ENCODE measurements at places on chromosomes 2 and 18.

GRCh38 chr2:45191146-45191863 lies 182.1 kb upstream of the SIX2 start:
- no peak for DNase-seq

- DNase-seq, result no peak
Measured at GRCh38 chr2:142270291-142270690, 139.5 kb upstream of the LRP1B start.

DNA sequence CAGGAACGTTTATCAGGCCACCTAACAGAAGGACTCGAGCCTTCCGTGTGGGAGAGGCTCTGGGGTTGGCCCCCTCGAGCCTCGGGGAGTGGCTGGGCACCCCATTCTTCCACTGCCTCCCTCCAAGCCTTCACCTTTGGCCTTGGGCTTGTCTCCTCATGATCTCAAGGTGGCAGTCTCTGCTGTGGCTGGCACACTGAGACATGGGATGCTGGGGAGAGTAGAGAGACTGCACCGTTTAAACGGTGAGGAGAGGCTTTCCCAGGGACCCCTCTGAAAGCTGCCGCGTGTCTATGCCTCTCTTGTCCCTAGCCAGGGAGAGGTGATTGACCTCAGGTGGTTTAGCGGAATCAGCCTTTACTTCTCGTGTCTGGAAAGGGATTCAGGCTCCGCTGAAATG lies 71.0 kb downstream of the DCDC2C start:
- DNase-seq, result no peak

- DNase-seq, result no peak
Measured at GRCh38 chr2:220332886-220333285, 705.5 kb downstream of the SLC4A3 start.

DNA sequence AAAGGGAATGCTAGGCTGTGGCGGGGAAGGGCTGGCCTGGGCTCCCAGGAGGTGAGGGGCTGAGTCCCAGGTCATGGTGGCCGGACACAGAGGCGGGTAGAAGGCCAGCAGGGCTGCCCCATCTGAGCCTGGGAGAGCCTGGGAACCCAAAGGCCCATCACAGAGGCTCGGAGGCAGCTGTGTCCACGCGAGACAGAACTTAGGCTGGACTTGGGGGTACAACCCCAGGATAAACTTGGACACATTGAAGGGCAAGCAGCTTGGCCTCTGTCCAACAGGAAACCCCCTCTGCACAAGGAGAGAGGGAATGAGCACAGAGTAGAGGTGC lies 95.9 kb downstream of the ZFP36L2 start:
- DNase-seq, result no peak

GRCh38 chr2:74174909-74175308 lies 3.8 kb downstream of the MOB1A start:
- DNase-seq, result no peak

- DNase-seq, result no peak
Measured at GRCh38 chr2:11389551-11390398, 45.3 kb upstream of the ROCK2 start.

DNA sequence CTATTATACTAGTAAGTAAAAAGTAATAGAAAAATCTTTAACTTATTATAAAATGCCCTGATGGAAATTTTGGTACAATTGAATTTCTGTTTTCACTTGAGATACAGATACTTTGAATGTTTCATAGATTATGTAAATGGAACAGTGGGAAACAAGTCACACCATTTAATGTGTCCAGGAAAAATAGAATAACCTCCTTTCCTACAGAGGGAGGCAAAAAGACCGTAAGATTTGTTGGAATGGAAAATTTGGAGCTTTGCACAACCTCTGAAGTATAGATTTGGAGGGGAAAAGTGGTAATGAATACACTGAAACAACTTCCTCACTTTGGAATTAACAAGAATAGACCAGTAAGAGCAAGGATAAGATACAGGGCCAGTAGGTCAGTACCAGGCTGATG lies 149.2 kb upstream of the L3MBTL4 start:
- DNase-seq, result no peak

DNA sequence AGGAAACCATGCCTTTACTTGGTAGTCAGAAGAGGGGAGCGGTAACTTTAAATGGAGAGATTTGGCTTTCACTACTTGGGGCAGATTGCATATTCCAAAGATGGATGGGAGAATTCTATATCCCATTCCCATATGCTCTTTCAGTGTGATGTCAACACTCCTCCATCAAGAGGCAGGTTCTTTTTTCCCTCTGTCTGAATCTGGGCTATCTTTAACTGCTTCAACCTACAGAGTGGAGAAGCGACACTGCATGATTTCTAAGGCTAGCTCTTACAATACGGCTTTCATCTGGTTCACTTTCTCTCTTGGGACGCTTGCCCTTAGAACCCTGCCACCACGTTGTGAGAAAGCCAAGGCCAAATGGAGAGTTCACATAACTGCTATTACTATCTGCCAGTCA lies 34.4 kb downstream of the SKA1 start:
- DNase-seq, result no peak

- DNase-seq, result no peak
Measured at GRCh38 chr2:168734199-168734760, 68.2 kb upstream of the NOSTRIN start.

GRCh38 chr2:105660489-105660888 lies 84.2 kb upstream of the NCK2 start:
- no peak for DNase-seq

DNA sequence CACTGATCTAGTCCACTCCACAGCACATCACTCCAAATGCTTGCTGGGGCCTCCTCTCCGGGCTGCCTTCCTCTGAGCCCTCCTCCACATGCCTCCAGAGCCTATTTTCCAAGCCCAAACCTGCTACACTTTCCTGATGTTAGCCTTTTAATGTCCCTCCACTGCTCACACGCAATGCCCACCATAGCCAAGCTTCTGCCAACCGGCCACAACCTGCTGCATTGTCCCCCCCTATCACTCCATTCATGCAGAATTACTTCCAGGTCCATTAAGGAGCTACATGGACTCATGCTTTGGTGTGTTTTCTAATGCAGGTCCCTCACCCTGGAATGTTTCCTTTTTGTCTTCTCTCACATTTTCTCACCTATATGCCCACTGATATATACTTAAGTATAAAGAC lies 129.3 kb downstream of the MARCHF4 start:
- no peak for DNase-seq

DNA sequence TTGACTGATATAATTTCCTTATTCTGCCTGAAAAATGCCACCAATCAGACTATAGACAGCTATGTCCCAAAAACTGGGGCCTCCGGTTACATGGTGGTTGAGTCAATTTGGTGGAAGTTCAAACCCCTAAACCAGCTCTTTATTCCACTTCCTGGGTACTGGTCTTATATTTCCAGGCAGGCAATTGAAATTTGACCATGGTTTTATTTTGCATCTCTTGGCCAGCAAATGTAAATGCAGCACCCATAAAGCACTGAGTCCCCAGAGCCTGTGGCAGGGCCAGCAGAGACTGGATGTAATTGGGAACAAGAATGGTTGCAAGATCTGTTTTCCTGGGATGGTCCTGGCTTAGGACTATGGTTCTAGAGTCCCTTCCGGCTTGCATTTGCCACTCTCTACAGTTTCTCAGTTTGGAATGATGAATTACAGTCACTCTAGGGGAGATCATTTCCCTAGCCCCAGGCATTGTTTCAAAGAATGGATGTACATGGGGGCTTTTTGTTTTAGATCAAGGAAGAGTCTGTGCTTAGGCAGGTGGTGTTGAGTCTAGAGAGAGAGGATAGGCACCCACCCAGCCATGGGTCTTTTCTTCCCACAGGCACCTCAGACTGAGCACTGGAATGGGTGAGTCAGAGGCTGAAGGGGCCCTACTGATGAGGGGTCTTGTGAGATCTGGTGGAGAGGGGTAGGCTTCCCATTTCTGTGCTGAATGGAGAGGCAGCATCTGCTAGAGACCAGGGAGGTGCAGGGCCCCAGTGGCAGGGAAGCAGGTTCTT lies 108.4 kb upstream of the CDC42EP3 start:
- DNase-seq, result no peak

DNA sequence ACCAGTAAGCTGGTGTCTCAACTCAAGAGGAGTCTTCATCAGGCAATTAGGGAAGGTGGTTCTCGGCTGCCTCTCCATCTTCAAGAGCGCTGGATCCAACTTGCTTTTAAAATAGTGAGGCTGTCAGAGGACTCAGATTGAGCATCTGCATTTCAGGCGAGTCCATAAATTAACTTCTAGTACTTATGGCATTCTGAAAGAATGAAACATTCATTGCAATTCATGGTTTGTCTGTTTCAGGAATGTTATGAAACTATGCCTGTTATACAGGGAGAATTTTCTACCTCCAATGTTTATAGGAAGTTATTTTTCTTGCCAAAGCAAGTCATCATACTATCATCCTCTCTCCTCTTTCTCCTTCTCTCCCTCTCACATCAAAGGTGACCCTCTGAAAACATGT lies 883.2 kb downstream of the SLC4A3 start:
- DNase-seq, result no peak

DNA sequence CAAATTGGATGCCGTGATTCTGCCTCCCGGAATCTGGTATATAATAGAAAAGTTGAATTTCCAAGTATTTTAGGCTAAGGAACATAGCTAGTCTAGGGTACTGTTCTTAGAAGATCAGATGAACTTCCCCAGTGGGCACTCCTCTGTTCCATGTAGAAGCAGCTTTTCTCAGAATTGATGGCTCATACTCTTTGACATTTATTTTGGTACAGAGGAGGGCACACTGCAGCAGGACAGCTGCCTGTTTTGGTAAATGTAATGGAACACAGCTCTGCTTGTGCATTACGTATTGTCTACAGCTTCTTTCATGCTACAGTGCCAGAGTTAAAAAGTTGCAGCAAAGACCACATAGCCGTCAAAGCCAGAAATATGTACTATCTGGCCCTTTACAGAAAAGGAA lies 10.8 kb downstream of the YPEL5 start:
- DNase-seq, result no peak

GRCh38 chr2:159060518-159060917 lies 92.1 kb downstream of the TANC1 start:
- no peak for DNase-seq

DNA sequence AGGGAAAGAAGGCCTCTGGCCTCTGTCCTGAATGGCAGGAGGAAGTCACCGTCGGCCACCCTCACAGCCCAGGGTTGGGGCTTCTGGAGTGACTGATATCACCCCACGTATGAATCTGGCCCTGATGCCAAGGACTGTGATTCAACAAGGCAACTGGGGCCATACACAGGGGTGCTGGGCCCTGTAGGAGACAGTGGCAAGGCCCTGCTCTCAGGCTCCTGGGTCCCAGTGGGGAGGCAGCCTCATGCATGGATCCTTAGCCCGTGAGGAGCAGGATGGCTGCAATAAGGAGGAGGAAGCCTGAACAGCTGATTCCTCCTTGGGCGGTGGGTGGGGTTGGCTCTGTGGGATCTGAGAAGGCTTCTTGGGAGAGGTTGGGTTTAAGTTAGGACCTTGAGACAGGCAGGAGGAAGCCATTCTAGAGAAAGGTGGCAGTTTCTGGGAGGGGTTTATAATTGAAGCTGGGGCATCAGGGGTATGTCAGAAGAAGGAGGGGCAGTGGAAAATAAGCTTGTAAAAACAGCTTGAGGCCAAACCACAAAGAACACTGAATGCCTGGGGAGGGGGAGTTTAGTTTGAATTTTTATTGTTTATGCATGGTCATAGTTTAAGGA lies 42.8 kb upstream of the LAPTM4A start:
- DNase-seq, result no peak

DNA sequence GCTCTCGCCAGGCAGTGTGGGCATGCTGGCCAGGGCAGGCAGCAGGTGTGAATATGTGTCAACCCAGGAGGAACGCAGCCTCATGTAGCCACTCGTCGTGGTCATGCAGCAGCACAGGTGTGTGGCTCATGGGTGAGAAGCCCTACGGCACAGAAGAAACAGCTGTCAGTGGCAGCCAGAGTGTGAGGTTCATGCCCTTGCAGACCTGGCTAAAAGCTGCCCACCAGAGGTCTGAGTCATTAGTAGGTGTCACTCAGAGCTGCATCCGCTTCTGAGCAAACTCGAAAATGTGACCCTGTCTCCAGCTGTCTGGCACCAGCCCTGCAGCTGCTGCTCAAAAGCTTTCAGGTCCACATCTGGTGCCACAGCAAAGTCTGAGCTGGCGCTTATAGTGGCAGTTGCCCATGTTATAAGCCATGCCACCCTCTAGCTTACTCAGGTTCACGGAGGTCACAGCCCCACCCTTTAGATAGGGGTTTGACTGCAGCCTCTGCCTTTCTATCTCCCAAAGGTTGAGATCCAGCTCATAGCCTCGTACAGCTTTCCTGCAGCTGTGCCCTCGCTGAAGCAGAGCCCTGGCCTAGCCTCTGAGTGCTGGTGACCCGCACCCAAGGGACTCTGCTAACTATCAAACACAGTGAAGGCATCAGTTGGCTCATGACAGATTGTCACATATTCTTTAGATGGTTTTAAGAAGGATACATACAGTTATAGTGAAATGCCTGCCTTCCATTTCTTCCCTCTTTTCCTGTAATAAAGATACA lies 195.0 kb downstream of the CCDC102B start:
- DNase-seq, result no peak

GRCh38 chr2:9707611-9708160 lies 76.9 kb upstream of the YWHAQ start:
- DNase-seq, result no peak

GRCh38 chr2:42569116-42569711 lies 782 bp downstream of the MTA3 start:
- DNase-seq, result no peak

DNA sequence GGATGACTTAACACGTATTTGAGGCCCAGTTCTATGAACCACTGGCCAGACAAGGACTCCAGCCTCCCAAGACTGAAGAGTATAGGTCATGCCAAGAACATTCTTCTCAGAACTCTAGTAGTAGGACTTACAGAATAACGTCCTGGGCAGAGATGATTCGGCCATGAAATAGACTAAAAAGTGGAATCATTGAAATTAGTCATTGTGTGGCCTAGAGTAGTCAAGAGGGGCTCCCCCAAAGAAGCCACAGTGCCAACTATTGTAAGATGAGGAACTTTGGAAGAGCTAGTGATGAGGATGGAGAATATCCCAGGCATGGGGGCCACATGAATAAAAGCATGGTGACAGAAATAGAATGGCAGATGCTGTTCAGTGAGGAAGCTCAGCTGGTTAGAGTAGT lies 101.1 kb downstream of the TRIB2 start:
- no peak for DNase-seq

DNA sequence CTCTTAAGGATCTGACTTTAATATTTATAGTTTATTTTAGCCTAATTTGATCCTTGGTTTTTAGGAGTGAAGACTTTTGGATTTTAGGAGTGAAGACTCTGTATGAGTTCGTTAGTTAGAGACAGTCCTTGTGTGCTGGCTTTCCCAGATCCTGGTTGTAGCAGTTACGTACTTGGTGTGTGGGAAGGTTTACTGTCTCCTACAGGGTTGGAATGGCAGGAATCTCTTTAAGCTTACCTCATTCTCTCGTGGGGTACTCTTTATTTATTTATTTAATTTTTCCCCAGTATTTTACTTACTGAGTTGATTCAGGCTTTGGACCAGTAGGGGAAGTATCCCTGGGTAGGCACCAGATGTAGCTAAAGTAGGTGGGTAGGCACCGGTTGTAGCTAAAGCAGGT lies 1.8 kb upstream of the CXCR2 start:
- no peak for DNase-seq

All from germinal center (tissue), 1 donor.